ENCODE measurements at places on chromosomes 1 and 21. TPM values are rescaled to one million over a fixed set of nuclear protein-coding genes. Genes with fewer than 3 reads are reported as not detected.

CYP4A11 gene
- total RNA-seq, result not detected

DNALI1 gene
- not detected for total RNA-seq

SLAMF9 gene
- total RNA-seq, result 0.45 TPM

POU3F1 gene
- not detected for total RNA-seq

EPHA2 gene
- total RNA-seq, result 125 TPM

TNN gene
- not detected for total RNA-seq

FCER1G gene
- total RNA-seq, result not detected

TMEM222 gene
- 44.9 TPM for total RNA-seq

PLA2G2D gene
- not detected for total RNA-seq

GCLM gene
- 110 TPM for total RNA-seq

AMY2A gene
- total RNA-seq, result not detected

DVL1 gene
- 89.3 TPM for total RNA-seq

LCE2C gene
- not detected for total RNA-seq

OR10R2 gene
- not detected for total RNA-seq

CELSR2 gene
- total RNA-seq, result 5.7 TPM

ETNK2 gene
- 8.1 TPM for total RNA-seq

KTI12 gene
- 11.5 TPM for total RNA-seq

TMEM240 gene
- 0.68 TPM for total RNA-seq

GPA33 gene
- total RNA-seq, result not detected

AIRE gene
- not detected for total RNA-seq

ISG15 gene
- 25.1 TPM for total RNA-seq

DMRTB1 gene
- total RNA-seq, result not detected

FAM72B gene
- total RNA-seq, result 3.9 TPM

ASH1L gene
- 8.9 TPM for total RNA-seq

AMY1A gene
- total RNA-seq, result not detected

PGBD5 gene
- 0.42 TPM for total RNA-seq

KRTAP12-2 gene
- total RNA-seq, result not detected

WDR64 gene
- not detected for total RNA-seq

INKA2 gene
- total RNA-seq, result 2.5 TPM
